Suppressor macrophage (primary cell): ENCODE measurements at places on chromosomes 1 and 21.
A peak's percentile ranks its signal among the peaks of the same experiment; 100 is the strongest.

DNA sequence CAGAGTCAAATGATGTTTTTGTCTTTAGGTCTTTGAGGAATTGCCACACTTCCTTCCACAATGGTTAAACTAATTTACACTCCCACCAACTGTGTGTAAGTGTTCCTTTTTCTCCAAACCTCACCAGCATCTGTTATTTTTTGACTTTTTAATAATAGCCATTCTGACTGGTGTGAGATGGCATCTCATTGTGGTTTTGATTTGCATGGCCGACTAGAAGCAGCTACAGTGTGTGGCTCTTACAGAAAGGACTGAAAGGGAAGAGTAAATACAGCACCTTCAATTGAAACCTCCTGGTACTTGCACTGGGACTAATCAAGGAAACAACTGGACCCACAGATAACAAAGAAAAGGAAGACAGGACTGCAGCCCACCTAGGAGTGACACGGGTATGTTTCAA, 668.0 kb upstream of the RGS18 start:
- no peak for DNase-seq

GRCh38 chr1:205318231-205318991, 3.1 kb downstream of the NUAK2 start:
- DNase-seq, result peak; percentile 30

DNA sequence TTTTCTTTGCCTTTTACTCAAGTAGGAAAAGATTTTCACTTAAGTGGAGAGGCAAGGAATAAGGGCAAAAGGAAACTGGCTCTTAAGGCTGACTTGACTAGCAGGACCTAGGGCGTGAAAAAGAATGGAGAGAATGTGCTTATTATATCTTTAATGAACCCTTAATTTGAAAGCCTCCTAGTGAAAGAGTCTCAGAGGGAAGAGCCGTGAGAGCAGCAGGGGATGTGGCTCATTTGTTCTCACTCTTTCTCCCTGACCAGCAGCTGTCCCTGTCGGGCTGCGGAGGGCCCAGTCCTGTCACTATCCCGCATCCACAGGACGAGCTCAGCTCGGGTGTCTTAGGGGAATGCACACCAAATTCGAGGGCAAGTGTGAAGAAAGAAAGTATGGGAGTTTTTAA, 180.1 kb downstream of the EDEM3 start:
- no peak for DNase-seq

GRCh38 chr1:117754061-117754969, 148.5 kb downstream of the TENT5C start:
- peak; percentile 62 for DNase-seq

DNA sequence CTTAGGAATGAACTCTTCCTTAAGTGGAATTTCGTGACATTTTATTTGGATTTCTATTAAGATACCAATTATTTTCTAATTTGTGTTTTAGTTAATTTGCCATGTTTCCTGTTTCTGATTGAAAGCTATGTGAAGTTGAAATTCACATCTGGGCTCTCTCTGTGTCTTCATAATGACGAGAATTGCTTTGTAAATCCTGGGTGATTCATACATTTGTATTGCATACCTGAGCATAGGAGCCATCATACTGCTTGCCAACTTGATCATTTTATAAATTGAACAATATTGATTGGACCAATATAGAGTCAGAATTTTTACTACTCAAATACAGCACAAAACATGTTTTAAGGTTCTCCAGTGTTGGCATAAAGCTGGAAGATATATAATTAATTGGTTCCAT, 817.9 kb downstream of the BRINP3 start:
- DNase-seq, result no peak

DNA sequence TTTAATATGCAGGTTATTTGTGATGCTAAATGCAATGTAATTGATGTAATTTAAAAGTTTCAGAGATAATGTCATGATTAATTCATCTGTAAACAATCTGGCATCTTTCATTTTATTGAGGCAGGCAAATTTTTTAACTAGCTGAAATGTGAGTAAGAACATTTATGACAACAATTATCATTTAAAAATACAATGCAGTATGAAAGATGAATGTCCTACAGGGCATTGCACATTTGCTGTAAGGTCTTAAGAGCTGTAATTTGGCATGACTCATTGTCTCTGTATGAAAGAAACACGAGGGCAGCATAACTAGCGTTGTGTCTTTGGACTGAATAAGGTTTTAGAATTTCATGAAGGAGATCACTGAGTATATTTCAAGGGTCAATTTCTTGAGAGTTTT, 642.8 kb downstream of the PLA2G4A start:
- DNase-seq, result no peak

- no peak for DNase-seq
Observed at GRCh38 chr1:1303736-1304135, 4.0 kb downstream of the ACAP3 start.

GRCh38 chr1:171083222-171083621, 7.5 kb upstream of the FMO3 start:
- no peak for DNase-seq

DNA sequence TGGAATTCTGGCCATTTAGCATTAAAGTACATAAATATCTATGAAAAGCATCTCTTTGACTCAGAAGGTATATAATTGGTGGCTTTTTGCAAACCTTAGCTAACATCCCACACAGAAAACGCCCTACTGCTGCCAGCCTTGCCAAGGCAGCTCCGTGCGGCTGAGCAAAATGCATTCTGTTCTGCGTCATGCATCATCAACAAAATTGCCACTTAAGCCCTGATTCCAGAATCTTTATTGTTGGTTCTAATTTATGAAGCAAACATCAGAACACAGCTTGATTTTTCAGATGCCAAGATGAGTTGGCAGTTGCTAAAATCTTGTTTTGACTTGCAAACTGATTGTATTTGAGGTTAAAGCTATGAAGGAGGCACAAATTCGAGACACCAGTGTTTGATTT, 314.9 kb upstream of the DEPDC1 start:
- no peak for DNase-seq

- DNase-seq, result no peak
Observed at GRCh38 chr1:164592634-164593033, 33.6 kb downstream of the PBX1 start.

DNA sequence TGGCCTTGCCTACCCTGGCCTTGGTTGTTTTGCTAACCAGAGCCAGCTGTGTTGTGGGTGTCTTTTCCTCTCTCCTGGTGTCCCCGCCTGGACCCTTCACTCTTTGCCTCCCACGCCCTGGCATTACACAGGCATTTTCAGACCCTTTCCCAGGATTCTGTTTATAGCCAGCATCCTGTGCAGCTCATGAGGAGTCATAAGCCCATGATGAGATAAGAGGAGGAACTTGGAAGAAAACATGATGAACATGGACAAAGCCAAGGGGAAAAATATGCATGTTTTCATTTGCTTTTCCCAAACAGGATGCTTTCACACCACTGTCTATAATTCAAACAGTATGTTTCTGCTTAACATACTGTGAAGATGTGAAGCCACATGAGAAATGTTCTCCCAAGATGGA, 18.7 kb upstream of the WARS2 start:
- no peak for DNase-seq

- no peak for DNase-seq
Observed at GRCh38 chr1:209493559-209493958, 90.0 kb upstream of the CAMK1G start.

DNA sequence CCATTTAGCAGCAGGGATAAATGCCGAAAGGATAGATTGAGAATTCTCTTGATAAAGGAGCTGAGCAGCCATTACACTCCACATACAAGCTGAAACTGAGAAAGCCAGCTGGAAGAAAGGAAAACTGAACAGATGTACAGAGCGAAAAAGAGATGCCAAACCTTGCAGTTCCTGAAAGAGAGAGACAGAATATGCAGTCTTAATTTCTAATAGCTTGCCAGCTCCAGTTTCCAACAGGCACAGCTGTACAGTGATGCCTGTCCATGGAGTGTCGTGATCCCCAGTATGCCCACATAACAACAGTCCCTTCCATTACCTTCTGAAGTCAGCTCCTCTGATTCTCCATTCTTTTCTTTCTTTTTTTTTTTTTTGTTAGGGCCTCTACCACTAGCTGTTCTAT, 22.7 kb downstream of the ABL2 start:
- DNase-seq, result no peak

GRCh38 chr1:53049574-53049967, 12.4 kb upstream of the PODN start:
- DNase-seq, result no peak

DNA sequence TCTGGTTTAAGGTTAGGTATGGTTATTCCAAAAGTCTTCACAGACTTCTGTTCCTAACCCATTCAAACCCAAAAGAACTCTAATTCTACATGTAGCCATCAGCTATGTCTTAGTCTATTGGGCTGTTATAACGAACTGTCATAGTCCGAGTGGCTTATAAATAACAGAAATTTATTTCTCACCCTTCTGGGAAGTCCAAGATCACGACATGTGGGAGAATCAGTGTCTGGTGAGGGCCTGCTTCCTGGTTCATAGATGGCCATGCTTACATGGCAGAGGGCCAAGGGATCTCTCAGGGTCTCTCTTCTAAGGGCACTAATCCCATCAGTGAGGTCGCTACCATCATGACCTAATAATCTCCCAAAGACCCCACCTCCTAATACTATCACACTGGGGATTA, 103.0 kb upstream of the PPP2R5A start:
- DNase-seq, result no peak

- DNase-seq, result peak; percentile 63
Observed at GRCh38 chr1:36156329-36157114, 562 bp downstream of the MAP7D1 start.

DNA sequence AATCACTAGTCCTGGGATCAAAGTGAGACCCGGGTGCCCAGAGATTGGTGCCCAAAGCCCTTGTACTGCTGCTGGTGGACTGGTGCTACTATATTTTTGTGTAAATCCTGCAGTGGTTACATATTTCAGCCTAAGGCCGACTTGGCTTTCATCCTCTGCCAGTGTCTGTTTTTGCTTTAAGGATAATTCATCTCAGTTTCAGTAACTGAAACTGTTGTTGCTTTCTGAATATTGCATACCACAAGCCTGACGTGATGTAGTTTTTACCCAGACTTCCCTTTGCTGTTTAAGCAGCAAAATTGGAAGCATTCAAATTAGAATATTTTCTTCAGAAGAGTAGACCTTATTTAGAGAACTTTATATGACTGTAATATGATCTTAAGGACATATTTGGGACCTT, 341.8 kb downstream of the RYR2 start:
- no peak for DNase-seq

GRCh38 chr21:46195595-46196195, 11.4 kb upstream of the SPATC1L start:
- DNase-seq, result no peak

DNA sequence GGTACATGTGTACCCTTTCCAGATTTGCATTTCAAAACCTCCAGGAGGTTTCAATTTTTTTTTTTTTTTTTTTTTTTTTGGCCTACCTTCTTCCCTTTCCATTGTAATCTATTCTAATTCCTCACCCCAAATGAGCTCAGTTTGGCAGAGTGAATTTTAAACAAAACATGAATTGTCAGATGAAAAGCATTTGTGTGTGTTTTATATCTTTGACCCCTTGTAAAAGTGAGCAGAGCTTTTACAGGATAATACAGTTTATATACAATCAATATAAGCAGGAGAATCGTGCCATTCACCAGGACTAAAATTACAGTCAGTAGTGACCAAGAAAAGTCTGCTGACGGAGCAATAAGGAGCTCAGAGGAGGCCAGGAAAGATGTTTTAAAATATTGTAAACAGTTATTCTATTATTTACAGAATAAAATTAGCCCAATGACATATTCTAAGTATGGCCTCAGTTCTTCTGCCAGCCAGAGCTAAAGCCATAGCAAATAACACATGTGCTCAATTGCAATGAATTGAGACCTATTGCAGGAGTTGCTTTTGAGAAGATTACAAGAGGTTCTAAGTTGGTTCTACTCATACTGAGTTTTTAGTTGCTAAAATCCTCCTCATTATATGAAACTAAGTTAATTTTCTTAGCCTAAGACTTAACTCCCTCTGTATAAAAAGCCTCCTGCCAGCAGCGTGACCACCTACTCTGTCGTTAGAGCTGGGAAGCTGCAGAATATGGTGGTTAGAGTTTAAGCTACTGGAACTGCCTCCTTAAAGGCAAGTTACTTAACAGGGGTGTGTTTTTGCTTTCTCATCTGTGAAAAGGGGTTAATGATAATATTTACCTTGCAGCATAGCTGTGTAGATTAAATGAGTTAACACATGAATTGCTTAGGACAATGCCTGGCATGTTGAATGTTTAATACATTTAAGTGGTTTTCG, 50.8 kb upstream of the ZNF326 start:
- no peak for DNase-seq

- no peak for DNase-seq
Observed at GRCh38 chr1:31299365-31299764, 2.5 kb downstream of the ZCCHC17 start.

DNA sequence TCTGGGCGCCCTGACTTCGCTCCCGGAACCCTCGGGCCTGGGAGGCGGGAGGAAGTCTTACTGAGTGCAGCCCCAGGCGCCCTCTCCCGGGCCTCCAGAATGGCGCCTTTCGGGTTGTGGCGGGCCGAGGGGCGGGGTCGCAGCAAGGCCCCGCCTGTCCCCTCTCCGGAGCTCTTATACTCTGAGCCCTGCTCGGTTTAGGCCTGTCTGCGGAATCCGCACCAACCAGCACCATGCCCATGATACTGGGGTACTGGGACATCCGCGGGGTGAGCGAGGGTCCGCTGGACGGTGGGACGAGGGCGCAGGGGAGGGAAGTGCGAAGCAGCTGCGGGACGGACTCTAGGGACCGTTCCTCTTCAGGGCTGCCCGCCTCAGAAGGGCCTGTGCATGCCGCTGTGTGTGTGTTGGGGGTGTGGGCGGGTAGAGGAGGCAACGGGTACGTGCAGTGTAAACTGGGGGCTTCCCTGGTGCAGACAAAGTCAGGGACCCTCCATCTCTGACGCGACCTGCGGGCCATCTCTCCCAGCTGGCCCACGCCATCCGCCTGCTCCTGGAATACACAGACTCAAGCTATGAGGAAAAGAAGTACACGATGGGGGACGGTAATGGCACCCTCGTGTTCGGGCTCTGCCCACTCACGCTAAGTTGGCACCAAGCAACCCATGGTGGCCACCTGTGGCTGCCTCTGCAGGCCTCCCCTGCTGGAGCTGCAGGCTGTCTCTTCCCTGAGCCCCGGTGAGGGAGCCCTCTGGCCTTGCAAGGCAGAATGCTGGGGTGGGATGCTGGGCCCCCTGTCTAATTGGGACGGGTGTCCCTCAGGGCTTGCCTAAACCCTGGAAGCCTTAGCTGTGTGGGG, at the start of gene GSTM1:
Gene GSTM1 (plus strand): TSS at position 177 of the 859 bp plus-strand sequence. CDS start 57 bp downstream, at position 234.
- peak; percentile 79 for DNase-seq

- peak; percentile 34 for DNase-seq
Observed at GRCh38 chr1:69569576-69570328, 2.0 kb downstream of the LRRC7 start.
